ENCODE measurements at places on chromosomes 2 and 18.

- no peak for DNase-seq
Observed at GRCh38 chr2:167471332-167471731, 583.1 kb downstream of the XIRP2 start.

DNA sequence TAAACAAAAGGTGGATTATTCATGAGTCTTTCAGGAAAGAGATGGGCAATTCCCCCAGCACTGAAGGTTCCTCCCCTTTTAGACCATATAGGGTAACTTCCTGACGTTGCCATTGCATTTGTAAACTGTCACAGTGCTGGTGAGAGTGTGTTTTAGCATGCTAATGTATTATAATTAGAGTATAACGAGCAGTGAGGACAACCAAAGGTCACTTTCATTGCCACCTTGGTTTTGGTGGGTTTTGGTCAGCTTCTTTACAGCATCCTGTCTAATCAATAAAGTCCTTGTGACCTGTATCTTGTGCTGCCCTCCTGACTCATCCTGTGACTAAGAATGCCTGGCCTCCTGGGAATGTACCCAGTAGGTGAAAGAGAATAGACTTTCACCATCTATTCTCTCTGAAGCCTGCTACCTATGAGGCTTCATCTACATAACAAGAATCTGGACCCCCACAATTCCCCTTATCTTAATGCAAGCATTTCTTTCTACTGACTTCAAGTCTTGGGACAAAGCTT is 148.7 kb downstream of the CABLES1 start:
- DNase-seq, result no peak

GRCh38 chr2:195672674-195673073 is 15.6 kb downstream of the SLC39A10 start:
- no peak for DNase-seq

DNA sequence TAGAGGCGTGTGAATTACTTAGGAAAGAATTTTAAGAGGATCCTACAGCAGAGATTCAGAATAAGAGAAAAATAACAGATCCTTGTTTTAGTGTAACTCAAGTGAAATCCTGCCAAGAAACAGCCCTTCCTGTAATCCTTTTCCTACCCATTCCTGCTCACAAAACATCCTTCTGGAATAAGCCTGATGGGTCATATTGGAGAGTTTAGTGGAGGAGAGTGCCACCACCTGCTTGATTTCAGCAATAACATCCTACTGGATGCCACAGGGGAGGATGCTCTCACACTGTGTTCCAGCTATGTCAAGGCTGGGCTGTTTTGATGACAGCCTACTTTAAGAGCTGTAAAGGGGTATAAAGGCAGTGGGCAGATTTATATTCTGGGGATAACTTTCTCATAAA is 54.8 kb upstream of the CCDC178 start:
- DNase-seq, result peak; percentile 61

- DNase-seq, result no peak
Observed at GRCh38 chr18:65057439-65058083, 693.3 kb upstream of the CDH7 start.

- no peak for DNase-seq
Observed at GRCh38 chr2:8534729-8535468, 147.0 kb upstream of the ID2 start.

- no peak for DNase-seq
Observed at GRCh38 chr2:9037166-9037565, 33.7 kb upstream of the MBOAT2 start.

DNA sequence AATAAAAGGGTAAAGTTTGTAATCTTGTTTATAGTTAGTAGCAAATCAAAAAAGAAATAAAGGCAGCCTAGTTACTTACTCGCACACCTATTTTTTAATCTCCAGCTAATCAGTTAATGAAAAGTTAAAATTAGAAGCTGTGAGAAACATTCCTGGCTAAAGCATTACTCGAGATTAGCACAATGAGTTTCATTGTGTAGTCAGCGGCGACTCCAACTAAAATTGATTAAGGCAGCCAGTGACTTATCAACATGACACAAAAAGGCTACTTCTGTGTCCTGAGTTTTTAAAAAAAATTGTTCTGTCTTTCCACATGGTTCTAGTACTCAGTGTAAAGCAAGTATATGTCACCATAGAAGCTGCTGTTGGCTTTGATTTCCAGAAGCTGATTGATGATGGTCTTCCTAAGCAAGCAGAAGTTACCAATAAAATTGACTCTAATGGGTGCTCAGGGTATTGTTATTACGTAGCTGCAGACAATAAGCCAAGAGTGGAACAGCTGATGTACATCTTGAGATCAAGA is 159.2 kb downstream of the CPS1 start:
- no peak for DNase-seq

DNA sequence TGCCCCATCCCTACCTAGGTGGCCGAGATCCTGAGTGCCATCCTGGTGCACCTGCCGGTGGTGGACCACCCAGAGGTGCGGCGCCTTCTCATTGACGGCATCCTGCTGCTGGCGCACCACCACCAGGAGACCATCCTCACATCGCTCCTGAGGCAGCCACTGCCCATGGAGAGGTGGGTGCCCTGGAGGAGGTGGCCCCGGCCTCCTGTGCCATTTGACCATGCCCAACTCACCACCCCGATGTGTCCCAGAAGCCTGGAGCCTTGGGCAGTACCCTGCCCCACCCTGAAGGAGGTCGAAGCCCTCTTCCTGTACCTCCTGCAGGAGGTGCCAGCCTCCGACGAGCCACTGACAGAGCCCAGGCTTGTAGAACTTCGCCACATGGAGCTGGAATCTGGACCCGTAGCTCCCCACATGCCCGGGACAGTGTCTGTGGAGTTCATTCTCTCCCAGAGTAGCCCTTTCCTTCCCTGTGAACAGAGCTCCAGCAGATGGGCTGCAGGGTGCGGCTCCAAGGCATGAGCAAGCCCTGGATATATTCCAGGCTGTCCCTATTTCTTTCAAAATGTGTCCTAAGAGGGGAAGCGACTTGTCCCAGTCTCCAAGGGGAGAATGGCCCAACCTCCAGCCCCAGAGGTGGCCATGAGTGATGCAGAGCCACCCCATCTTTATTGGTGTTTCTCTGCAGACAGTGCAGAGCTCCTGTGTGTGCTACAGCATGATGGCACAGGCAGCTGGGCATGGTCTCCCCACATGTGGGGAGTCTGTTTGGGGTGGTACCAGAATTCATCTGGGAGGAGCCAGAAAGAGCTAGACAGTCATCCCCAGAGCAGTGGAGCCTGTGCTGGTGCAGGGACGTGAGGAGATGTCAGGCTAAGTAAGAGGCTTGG is 34.2 kb downstream of the HJURP start:
- DNase-seq, result no peak

GRCh38 chr18:57768537-57769326 is 34.4 kb downstream of the ATP8B1 start:
- DNase-seq, result no peak

DNA sequence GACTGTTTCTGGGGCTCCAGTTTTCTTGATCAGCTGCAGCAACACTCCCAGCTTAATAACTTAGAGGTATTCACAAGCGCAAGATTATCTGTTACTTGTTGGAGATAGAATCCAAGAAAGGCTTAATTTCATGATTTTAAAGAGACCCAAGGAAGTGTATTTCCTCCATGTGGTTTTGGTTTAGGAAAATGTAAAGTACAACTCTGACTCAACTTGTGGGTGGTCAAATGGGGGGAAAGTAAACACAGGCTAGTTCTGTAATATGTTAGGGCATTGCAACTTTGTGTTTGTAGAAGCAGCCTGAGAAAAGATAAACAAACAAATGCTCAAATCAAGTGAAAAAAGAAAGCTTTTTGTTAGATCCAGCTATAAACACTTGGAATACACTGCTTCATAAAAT is 90.1 kb upstream of the COL3A1 start:
- DNase-seq, result no peak

GRCh38 chr18:36394486-36394885 is 97.0 kb downstream of the FHOD3 start:
- no peak for DNase-seq

DNA sequence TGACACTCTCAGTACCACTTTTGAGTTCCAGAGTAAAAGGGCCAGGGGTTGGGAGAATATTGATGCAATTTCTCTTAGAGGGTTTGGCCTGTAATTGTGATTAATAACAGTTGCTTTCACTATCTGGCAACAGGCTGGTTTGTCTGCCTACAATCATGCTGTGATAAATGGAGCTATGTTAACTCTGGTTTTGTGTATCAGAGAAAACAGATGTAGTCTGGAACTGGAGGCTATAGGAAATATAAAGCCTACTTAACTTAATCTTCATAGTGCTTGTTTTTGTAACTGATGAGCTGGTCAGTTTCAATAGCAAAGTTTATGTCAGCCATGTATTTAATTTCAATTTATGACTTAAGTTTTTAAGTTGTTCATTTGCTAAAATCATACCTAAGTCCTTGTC is 138.0 kb downstream of the AGPS start:
- DNase-seq, result peak; percentile 24

DNA sequence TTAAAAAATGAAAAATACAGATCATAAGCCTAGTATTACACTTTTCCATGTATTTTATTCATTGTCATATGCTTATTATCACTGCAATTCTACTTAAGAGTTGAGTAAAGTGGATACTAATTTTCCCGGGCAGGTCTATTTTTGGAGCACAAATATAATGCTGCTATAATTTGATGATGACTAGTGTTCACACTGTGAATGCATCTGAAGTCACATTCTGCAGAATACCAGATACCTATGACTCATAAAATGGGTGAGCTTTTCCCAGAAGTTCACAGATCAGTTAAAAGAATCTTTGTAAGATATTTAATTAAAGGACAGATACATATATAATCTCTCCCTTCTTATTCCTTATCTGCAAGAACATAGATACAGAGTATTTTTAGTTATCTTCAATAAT is 79.8 kb upstream of the MC4R start:
- DNase-seq, result no peak

DNA sequence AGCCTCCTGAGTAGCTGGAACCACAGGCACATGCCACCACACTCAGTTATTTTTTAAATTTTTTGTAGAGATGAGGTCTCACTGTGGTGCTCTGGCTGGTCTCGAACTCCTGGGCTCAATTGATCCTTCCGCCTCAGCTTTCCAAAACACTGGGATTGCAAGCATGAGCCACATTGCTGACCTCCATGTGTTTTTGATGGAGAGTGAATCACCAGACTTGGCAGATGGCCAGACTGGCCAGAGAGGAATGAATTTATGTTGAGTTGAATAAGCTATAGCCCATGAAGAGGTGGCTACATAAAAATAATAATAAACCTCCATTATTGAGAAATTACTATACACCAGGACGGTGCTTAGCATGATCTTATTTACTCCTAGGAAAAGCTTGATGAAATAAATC is 91.5 kb downstream of the MREG start:
- DNase-seq, result no peak

GRCh38 chr2:85702172-85702571 is 8.0 kb downstream of the GNLY start:
- no peak for DNase-seq

- DNase-seq, result no peak
Observed at GRCh38 chr18:78782951-78783563, 196.6 kb upstream of the SALL3 start.

GRCh38 chr2:10240911-10241610 is 61.6 kb upstream of the HPCAL1 start:
- DNase-seq, result no peak

DNA sequence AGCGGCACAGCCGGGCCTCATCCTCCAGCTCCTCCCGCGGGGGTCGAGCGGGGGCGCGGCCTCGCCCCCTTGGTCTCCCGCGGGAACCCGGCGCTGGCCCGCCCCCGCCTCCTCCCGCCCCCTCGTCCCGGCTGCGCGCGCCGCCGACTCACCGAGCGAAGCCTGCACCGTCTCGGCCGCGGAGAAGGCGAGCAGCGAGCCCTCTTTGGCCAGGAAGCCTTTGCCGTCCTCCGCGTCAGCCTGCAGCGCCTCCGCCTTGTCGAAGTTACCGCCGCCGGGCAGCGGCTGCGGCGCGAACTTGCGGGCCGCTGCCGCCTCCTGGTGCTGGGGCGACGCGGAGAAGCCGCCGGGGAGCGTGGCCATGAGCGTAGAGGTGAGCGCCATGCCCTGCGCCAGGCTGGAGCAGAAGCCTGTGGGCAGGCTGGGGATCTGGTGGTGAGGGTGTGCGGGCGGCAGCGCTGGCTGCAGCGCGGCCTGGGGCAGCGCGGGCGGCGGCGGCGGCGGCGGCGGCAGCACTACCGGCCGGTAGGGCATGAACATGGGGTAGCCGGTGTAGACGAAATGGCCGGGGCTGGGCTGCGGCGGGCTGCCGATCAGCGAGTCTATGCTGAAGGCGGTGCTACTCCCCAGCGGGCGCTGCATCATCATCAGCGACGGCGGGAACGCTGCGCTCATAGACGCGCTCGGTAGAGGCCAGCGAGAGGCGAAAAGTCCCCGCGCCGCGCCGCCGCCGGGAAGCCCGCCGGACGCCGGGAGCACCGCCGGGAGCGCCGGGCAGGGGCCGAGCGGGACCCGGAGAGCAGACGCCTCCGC is 683 bp downstream of the GBX2 start:
- DNase-seq, result peak; percentile 12

- no peak for DNase-seq
Observed at GRCh38 chr2:12685145-12685544, 31.6 kb upstream of the TRIB2 start.

GRCh38 chr2:239710953-239711861 is 310.4 kb upstream of the HDAC4 start:
- DNase-seq, result no peak

DNA sequence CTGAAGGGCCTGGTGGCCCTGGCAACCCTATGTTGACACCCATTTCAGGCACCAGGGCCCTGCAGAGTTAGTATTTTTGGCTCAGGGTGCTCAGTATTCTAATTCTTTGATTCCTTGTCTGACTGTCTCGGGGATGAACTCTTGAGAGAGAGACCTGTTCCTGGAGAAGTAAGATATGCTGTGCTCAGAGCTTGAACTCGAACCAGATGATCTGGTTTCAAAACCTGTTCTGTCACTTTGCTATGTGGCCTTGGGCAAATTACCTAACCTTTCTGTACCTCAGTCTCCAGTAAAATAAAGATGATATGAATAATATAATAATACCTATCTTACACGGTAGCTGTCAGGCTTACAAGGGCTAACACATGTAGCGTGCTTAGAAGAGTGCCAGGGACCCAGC is 294.2 kb downstream of the DYSF start:
- DNase-seq, result no peak

- no peak for DNase-seq
Observed at GRCh38 chr2:85717308-85718008, 23.3 kb downstream of the GNLY start.

DNA sequence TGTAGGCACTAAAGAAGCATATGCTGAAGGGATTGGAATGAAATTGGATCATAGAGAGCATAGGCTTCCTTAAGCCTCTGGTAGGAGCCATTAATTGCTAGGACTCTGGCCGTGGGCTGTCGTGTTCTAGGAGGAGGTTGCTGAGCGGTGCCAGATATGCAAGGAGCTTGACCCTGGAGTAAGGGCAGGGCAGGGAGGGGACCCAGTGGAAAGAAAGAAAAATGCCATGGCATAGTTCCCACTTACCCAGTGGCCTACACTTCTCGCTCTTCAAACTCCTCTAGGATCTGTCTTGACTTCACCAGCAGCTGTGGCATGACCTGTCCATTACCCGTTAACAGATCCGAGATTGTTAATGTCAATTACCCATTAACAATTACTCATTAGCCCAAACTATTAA is 53.1 kb downstream of the NEURL3 start:
- no peak for DNase-seq

DNA sequence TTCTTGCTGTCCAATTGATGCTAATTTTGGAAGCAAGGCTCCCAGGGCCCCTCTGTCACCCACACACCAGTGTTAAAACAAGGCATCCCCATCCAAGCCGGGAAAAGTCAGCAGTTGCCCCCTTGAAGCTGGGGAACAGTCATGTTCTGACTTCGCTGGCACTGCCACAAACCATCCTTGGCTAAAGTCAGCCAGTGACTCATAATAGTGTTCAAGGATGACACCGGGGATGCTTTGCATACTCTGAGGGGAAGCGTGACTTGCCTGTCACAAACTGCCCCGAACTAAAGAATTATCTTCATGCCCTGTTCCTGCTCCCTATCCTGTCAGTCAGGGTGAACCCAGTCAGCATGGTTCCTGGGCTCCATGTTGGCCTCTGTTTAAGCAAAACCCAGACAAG is 37.0 kb downstream of the TGFA start:
- DNase-seq, result no peak
